ENCODE measurements at places on chromosomes 4 and X.

GRCh38 chr4:139943277-139943676 lies 210.7 kb downstream of the MAML3 start:
- no peak for DNase-seq

GRCh38 chr4:150209140-150209829 lies 131.0 kb downstream of the DCLK2 start:
- DNase-seq: no peak

GRCh38 chrX:118437283-118437682 lies 58.3 kb upstream of the DOCK11 start:
- no peak for DNase-seq

- DNase-seq: no peak
These were observed 362.6 kb upstream of the MAGEB2 start for GRCh38 chrX:29852767-29853166.

DNA sequence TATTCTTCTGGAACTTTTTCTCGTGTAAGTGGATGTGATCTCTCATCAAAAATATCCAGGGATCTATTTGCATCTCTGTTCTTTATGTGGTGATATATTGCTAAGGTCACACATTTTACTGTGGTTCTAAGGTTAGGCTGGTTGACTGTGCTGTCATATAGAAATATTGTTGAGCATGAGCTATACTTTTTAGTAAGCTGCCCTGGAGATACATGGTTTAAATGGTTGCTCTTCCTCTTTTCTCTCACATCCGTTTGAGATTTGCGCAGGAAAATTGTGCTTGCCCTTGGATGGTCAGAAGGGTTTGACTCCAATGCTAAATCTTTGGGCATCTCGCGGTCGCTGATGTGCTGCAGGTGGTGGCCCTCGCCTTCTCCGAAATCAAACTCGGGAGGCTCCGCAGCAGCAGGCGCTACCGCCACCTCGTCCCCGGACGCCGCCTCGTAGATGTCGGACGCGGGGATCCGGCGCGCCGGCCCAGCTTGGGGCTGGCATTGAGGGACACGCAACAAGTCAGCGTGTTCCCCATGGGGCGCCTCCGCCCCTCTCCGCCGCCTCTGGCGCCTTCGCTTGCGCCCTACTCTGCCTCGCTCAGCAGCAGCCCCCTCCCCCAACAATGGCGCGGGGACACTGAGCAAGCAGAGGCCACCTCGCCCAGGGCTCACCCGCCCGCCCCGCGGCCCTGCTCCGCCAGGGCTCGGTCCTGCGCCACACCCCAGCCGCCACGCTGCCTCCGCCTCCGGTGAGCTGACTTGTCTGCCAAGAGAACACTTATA lies 154.5 kb downstream of the MSN start:
- peak; percentile 1 for DNase-seq

GRCh38 chrX:10939424-10939823 lies 171.7 kb upstream of the HCCS start:
- DNase-seq: no peak
